CD4-positive, alpha-beta T cell treated with Interleukin-4 for 4 hours (primary cell): ENCODE measurements at places on chromosomes 4 and X.

GRCh38 chr4:154822775-154823174 lies 41.7 kb downstream of the RBM46 start:
- DNase-seq = no peak

DNA sequence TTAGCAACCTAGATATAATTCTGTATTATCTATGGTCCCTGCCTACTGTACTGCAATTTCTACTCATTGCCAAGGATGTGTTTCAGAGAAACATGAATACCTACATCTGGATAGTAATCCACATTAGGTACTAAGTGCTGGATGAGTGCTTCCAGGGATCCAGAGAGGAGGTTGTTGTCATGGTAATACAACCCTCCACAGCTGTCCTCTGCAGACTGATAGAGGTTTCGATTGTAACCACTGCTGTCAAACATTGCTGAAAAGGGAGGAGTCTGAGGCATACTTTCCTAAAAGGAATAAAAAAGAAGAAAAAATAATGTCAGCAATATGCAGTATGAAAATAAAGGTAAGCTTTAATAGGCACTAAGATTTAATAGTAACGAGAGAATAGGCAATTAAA lies 12.5 kb downstream of the RASGEF1B start:
- DNase-seq = no peak

DNA sequence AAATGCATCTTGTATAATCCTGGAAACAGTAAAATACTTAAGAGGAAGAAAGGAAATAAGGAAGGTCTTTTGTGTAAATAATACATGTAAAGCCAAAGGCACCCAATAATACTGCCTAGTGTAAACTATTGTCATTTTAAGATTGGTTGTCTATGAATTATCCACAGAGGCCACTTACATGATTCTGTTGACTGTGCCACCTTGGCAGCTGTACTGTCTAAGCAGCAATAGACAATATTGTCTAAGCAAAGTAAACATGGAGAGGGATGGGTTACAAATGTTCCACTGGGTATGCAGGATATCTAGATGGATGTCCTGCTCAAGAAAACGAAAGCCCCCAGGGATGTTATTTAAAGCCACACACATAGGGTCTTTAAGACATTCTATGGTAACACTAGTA lies 19.4 kb downstream of the BEND4 start:
- DNase-seq = no peak

GRCh38 chr4:167218022-167218608 lies 16.2 kb downstream of the SPOCK3 start:
- no peak for DNase-seq

- no peak for DNase-seq
Measured at GRCh38 chrX:53357799-53358530, 64.5 kb downstream of the SMC1A start.
